MCF 10A (cell line): ENCODE measurements at places on chromosomes 11 and 22.
A peak's percentile ranks its signal among the peaks of the same experiment; 100 is the strongest.

- DNase-seq, result no peak
Measured at GRCh38 chr11:23973244-23973643, 523.6 kb upstream of the LUZP2 start.

- no peak for DNase-seq
Measured at GRCh38 chr22:44342347-44342956, 29.7 kb upstream of the SHISAL1 start.

DNA sequence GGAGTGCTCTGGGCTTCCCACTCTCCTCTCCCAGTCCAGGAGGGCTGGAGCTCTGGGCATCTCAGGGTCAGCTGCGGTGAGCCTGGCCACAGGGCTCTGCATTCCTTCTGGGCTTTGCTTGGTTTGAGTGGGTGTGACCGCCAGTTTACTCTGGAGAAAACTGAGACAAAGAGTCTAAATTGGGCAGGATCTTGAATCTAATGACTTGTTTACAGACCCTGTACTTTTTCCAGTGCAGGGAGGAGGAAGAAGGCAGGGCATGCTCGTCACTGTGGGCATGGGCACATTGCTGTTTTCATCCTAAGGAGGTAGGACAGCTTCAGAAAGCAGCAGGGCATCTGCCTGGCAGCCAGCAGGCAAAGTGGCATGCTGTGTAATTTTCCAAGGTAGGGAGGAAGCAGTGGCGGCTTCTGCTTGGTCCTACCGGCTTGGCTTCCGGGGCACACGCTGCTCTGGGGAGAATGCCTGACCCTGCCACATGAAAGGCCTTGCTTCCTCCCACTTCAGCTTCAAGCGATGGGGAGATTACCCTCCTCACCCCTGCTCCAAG, 22.9 kb downstream of the FLI1 start:
- DNase-seq, result no peak

DNA sequence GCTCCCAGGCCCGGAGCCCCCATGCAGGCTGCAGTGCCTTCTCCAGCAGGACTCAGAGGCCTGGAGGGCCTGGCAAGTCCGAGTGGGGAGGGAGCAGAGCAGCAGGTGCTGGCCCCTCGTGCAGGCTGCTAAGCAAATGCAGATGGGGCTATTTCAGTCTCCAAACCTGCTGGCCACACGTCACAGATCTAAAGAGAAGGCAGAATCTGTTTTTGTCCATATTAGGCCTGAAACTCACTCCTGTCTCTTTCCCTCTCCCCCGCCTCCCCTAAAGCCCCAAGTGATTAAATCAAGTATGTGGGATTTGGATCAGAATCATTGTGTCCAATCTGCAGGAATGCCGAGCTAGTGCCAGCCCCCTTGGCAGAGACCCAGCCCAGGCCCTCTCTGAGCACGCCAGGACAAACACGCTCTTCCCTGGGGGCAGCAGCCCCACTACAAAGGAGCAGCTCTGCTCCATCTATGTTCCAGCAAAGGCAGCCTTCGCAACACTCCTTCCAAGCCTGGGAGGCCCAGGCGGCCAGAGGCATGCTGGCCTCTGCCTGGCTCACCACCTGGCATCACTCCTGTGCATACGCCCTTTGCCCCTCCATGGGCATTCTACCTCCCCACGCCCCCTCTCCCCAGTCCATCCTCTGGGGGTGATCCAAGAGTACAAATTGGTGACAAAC, 26.5 kb downstream of the RPL27A start:
- no peak for DNase-seq

DNA sequence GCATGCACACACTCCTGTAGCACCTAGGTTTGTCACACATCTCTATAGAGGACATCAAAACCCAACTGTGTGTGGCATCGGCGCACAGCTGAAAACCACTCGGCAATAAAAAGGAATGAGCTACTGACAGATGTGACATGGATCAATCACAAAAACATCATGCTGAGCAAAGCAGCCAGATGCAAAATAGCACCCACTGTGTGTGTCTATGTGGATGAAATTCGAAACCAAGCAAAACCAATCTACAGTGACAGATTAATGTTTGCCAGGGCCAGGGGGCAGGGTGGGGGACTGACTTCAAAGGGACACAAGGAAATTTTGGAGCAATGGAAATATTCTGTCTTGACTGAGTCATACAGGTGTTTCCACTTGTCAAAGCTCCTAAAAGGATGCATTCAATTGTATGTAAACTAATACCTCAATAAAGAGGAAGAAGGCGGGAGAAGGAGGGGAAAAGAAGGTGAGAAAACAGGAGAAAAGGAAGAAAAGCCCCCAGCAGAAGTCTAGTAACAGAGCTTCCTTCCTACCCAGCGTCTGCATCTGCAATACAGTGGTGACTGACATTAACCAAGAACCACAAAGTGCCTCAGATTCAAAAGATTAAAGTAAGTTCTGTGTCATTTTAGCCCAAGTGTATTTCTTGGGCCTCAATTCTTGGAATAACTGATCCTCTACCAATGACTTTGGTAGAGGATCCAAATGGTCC, 49.8 kb downstream of the PACSIN2 start:
- peak; percentile 52 for DNase-seq

DNA sequence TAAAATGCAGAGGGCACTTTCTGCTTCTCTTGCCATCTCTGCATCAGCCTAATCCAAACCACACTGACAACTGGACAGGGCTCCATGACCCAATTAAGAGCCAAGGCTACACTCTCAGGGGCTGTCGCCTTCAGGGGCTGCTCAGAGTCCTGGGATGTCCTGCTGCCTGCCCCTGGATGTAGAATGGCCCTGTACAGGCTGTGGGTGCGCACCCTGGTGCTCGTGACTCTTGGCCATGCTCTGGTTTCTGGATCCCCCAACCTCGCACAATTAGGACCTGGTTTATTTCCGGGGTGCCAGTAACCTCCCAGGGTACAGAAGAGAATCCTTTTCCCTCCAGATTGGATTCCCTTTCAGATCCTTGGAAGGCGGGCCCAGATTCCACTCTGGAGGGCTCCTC, 11.3 kb downstream of the IFT27 start:
- no peak for DNase-seq

- DNase-seq, result no peak
Measured at GRCh38 chr11:75424396-75424795, 8.6 kb downstream of the KLHL35 start.

DNA sequence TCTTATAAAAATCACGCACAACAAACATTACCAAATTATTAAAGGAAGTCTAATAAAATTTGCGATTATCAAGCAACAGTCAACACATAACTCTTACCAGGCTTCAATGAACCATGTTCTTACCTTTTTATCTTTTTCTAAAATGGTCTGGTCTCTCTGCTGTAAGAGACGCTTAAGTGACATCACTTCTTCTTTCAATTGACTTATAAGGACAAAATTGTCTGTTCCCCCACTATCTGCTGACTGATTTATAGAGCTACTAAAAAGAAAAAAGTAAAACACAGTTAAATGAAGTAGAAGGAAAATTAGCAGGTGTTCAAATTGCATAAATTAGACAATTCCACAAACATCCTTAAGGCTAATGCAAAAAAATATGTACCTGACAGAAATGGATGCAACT, 10.9 kb downstream of the FAM76B start:
- no peak for DNase-seq

GRCh38 chr11:11731311-11732083, 109.7 kb upstream of the GALNT18 start:
- peak; percentile 85 for DNase-seq

DNA sequence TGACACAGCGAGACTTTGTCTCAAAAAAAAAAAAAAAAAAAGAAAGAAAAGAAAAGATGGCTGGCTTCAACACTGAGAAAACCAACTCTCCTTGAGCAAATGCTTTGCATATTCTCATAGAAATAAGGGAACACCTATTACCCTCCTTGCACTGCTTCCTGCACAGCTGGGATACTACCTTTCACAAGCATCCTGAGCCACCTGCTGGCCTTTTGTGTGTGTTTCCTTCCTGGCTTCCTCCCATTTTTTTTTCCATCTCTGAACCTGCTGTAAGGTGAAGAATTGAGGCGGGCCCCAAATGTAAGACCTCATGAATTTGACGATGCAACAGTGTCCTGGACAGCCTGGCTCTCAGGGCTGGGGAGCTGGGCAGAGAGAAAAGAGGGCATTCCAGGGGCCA, 1.9 kb upstream of the RFPL3 start:
- peak; percentile 45 for DNase-seq

- DNase-seq, result peak; percentile 24
Measured at GRCh38 chr11:84780689-84781293, 846.4 kb downstream of the DLG2 start.

DNA sequence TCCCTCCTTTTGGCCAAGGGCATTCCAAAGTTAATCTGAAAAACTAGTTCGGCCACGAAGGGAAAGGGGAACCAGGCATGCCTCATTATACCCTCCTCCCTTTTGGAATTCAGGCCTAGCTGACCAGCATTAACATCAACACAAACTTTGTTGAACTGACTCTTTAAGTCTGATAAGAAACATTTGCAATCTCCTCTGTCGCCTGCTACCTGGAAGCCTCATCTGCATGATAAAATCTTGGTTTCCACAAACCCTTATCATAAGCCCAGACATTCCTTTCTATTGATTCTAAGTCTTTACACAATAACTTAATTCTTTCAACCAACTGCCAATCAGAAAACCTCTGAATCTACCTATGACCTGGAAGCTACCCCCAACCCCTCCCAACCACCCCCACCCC, 11.4 kb downstream of the POGLUT3 start:
- DNase-seq, result no peak

DNA sequence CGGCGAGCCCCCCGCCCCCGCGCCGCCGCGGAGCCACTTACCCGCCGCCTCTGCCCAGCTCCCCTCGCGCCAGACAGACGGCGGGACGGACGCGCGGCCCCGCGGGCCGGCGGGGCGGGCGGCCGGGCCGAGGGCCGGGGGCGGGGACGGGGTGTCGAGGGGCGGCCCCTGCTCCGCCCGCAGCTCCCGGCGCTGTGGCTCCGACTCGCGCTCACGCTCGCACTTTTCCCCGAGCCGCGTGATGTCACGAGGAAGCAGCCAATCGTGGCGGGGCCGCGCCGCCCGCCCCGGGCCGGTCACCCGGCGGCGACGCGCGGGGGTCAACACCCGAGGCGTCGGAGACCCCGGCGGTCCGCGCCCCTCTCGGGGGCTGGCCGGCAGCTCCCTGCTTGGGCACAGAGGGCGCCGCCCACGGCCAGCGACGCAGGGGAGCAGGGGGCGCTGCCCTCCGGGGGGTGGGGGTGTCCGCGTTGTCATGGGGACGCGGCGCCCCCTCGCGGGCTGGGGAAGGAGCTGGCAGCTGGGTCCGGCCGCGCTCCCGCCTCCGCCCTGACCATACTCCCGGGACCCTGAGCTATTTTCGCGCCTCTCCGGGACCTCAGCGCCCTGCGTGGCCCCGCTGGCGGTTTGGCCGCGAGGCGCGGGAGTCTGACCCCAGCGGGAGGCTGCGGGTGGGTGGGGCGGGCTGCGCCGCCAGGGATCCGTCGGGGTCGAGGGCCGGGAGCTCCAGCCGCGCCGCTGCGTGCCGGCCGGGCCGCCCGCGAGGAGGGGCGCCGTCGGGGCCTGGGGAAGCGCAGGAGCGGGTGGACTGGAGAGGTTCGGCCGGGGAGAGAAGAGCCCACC, at the start of gene CHRM4:
Gene CHRM4, minus strand, starts transcription at position 199 of the 843 bp plus-strand sequence. CDS start 5,219 bp downstream, outside the sequence.
- DNase-seq, result no peak

- DNase-seq, result no peak
Measured at GRCh38 chr11:6025056-6025455, 5.5 kb downstream of the OR56A1 start.

DNA sequence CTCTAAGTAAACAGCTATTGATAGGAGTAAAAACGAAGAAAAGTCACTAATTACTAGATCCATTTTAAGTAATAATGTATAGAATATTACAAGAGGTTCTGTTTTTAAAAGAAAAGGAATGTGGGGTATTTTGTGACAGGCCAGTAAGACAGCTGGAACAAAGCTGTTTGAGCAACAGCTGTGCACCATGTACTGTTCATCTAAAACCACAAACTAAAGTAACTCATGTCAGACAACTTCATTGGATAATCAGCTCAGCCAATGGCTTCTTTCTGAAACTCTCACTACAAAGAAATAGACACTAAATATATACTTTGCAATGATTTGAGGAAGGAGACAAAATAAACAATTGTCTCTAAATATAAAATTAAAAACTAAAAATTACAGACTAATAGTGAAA, 16.1 kb downstream of the RRAS2 start:
- DNase-seq, result no peak

DNA sequence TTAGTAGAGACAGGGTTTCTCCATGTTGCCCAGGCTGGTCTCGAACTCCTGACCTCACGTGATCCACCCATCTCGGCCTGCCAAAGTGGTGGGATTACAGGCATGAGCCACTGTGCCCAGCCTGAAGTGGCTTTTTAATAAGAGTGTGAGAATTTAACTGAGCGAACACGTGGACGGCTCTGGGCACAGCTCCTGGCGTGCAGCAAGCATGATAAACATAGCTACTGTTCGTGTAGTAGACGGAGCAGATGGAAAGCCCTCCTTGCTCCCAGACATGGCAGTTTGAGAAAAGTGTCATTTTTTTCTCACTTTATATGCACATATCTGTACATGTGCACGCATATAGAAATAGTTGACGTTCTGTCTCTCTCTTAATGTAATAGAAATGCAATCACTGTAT, 7.0 kb downstream of the EMID1 start:
- no peak for DNase-seq

- DNase-seq, result no peak
Measured at GRCh38 chr22:49303781-49304461, 523.8 kb downstream of the BRD1 start.

DNA sequence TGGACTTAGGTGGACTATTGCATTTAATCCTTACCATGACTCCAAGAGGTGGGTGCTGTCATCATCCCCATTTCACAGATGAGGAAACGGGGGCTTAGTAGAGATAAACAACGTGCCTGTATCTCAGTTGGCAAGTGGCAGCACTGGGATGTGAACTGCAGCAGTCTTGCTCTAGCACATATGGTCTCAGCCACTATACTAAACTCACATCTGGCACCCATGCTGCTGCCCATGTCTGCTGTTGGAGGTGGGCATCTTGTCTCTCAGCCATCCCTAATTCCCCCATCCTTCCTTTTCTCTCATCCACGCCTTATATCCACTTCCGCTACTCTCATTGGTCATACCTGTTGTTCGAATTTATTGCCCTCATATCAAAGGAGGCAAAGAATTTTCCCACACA, 3.8 kb downstream of the PRG3 start:
- DNase-seq, result no peak

DNA sequence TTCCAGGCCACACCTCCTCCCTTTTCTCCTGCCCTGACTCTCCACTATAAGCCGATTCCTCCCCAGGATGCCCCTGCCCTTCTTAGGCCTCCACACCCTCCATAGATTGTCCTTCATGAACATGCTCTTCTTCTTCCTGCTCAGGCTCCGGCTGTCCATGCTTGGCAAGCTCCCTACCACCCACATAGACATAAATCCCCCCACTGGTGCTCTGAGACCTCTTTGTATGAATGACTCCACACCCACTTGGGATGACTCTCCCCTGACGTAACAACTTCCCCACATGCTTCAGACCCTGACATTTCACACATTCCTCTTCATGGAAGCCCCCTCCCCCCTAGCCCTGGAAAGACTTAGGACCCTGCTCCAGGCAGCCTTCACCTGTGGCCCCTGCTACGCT, 542.5 kb upstream of the LARGE1 start:
- DNase-seq, result no peak
